ENCODE measurements at places on chromosomes 1 and 21. TPM values are rescaled to one million over a fixed set of nuclear protein-coding genes. Genes with fewer than 3 reads are reported as not detected.

The CAPN8 gene
- 97.2 TPM for total RNA-seq

The CSF3R gene
- 13.7 TPM for total RNA-seq

The FCRL5 gene
- 3.8 TPM for total RNA-seq

The WNT2B gene
- total RNA-seq: 5.6 TPM

The HAO2 gene
- 0.23 TPM for total RNA-seq

The ACTA1 gene
- 9.5 TPM for total RNA-seq

The CCDC27 gene
- total RNA-seq: not detected

The ITGB2 gene
- 35.7 TPM for total RNA-seq

The VSIG8 gene
- total RNA-seq: not detected

The ARHGAP30 gene
- total RNA-seq: 12.1 TPM

The INSRR gene
- total RNA-seq: 0.13 TPM

The KRTAP11-1 gene
- not detected for total RNA-seq

The SYF2 gene
- 39.9 TPM for total RNA-seq

The PRAMEF6 gene
- not detected for total RNA-seq

The TOMM40L gene
- total RNA-seq: 17.5 TPM

- DNase-seq: no peak
Measured at GRCh38 chr1:214419650-214420049, 131.8 kb downstream of the PTPN14 start.

- DNase-seq: no peak
Measured at GRCh38 chr21:46118316-46119143, 20.6 kb downstream of the COL6A2 start.

- no peak for DNase-seq
Measured at GRCh38 chr1:232990176-232991128, 40.0 kb downstream of the NTPCR start.

GRCh38 chr21:36297938-36298572, 21.9 kb upstream of the MORC3 start:
- DNase-seq: peak; percentile 84

- no peak for DNase-seq
Measured at GRCh38 chr1:236079703-236080102, 14.8 kb upstream of the NID1 start.

GRCh38 chr1:228391411-228392020, 15.1 kb downstream of the TRIM11 start:
- no peak for DNase-seq

DNA sequence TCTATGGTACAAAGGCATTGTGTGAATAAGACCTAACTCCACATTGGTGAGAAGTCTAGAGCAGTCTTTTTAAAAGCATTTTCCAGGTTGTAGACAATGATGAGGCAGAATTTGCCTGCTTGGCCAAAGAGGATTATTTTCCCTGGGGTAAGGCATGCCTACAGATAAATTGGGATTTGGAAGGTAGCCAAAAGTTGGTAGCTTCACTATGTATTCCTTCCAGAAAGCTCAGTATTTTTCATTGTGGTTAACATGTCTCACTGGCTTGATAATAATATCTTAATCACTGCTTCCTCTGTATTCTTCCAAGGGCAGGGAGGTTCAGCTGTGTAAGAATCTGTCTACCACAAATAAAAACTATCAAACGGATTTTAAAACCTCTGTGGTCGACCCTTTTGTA, 590.8 kb upstream of the PRMT6 start:
- no peak for DNase-seq

DNA sequence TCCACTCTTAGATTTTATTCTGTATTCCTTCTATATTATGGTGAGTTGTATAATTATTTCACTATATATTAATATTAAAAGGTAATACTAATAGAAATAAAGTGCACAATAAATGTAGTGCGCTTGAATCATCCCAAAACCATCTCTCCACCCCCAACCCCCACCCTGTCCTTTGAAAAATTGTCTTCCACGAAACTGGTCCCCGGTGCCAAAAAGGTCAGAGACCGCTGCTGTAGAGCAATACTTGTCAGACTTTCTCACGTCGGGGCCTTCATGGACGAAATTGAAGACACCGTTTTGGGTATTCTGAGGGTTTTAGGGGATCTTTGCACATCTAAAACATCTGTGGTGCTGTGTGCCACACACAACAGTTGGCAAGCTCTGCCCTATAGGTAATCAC, 19.6 kb downstream of the DYRK1A start:
- no peak for DNase-seq

- no peak for DNase-seq
Measured at GRCh38 chr1:71027991-71028390, 19.6 kb downstream of the PTGER3 start.

DNA sequence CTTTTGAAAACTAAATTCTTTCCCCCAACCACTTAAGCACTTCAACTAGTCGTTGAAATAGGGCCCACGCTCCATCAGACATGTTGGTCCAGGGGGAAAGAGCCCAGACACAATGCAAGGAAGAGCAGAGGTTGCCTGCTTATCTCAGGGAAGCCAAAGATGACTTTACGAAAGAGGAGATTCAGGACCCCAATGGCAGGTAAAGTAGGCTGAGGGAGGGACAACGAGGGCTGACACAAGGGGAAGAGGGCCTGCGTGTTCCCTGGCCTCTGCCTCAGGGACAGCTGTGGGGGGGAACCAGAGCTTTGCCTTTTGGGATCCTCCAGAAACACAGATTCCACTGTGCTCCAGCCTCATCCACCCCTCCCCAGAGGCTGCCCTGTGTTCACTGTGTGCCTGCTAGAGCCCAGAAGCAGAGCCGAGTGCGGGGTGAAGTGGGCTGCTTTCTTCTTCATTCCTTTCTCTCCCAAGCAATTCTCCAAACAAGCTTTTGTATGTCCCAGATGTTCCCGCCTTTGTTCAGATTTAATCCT, 135.5 kb upstream of the GRIK3 start:
- DNase-seq: peak; percentile 1

- no peak for DNase-seq
Measured at GRCh38 chr1:67138813-67139499, 4.2 kb upstream of the C1orf141 start.

DNA sequence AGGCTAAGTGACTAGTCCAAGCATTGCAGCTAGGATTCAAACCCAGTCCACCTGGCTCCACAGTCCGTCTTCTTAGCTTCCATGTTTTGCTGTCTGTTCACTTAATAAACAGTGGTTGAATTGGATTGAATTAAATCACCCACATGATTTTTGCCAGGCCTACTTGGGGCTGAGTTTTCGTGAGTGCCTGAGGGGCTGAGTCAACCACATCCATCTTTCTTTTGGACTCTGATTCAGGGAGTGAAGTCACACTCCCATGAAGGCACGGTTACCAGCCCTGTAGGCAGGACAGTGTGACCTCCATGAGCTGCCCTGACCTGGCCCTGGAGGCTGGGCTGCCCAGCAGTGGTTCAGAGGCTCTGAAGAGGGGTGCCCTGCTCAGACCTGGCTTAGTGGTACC, 123.7 kb downstream of the ACTL8 start:
- DNase-seq: no peak

GRCh38 chr1:36565576-36566501, 83.1 kb upstream of the CSF3R start:
- no peak for DNase-seq

GRCh38 chr1:214717351-214717750, 114.4 kb downstream of the CENPF start:
- no peak for DNase-seq

DNA sequence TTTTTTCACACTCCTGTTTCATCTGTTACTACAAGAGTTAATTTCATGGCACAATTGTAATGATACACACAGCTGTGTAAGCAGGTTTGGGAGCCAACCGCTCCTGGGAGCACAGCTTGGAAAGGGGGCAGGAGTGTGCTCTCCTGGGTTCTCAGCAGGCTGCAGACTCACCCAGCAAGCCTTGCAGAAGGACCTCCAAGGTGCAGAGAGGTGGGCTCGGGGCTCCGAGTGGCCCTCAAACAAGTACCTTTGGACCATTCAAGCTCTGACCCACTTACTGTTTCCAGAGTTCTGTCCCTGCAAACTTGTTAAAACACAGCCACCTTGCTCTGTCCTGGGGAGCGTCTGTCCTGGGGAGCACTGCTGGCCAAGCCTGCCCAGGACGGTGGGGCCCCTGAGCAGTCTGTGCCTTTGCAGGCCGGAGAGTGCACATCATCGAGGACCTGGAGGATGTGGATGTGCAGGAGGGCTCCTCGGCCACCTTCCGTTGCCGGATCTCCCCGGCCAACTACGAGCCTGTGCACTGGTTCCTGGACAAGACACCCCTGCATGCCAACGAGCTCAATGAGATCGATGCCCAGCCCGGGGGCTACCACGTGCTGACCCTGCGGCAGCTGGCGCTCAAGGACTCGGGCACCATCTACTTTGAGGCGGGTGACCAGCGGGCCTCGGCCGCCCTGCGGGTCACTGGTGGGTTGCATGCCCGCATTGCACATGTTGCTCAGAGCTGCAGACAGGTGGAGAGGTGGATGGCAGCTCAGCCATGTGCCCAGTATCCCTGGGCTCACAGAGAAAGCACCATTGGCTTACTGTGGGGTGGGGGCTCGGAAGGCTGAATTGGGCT, 78.0 kb downstream of the OBSCN start:
- DNase-seq: no peak

DNA sequence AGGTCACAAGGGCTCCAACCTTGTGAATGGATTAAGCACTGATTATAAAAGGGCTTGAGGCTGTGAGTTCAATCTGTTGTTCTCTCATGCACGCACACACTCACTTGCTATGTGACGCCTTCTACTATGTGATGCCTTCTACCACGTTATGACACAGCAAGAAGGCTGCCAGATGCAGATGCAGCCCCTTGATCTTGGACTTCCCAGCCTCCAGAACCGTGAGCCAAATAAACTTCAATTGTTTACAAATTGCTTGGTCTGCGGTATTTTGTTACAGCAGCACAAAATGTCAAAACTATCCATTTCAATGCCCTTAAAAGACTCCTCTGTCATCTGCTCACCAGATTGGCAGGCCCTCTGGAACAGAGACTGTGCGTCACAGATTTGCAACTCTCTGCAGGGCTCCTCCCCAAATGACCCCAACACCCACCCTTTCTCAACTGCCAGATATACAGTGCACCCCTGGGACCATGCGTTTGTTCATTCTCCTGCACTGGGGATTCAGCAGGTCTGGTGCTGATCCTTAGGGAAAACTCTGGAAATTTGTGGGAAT, 47.8 kb upstream of the KANK4 start:
- no peak for DNase-seq

- DNase-seq: no peak
Measured at GRCh38 chr1:212771341-212771740, 20.2 kb downstream of the NSL1 start.

DNA sequence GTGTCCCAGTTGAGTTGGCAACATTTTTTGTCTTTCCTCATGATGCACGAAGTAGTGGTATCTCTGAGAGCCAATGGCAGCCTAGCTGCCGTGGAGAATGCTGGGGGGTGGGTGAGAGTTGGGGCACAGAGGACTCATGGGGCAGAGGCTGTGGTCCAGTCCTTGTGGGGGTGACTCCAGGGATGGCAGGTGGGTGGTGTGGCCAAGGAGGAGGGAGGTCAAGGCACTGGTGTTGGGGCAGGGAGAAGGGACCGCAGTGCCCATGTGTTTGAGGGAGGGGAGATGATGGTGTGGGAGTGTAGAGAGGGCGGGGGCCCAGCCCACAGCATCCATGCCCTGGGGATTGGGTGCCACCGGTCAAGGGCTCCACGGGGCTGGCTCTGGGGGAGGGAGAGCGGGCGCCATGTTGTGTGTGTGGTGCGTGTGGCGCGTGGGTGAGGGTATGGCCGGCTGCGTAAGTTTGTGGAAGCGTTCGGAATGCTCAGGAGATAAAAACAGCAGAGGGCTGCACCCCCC, 63.5 kb downstream of the PRKCZ start:
- DNase-seq: no peak

GRCh38 chr1:93399781-93400180, 48.1 kb upstream of the FNBP1L start:
- DNase-seq: no peak

GRCh38 chr1:30310966-30311742, 412.2 kb downstream of the MATN1 start:
- peak; percentile 33 for DNase-seq

DNA sequence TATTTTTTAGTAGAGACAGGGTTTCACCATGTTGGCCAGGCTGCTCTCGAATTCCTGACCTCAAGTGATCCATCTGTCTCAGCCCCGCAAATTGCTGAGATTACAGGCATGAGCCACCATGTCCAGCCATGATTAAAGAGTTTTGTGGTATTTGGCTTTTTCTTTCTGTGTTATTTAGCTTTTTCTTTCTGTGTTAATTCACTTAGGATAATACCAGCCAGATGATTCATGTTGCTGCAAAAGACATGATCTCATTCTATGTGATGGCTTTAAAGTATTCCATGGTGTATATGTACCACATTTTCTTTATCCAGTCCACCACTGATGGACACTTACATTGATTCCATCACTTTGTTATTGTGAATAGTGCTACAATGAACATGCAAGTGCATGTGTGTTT, 1135.2 kb downstream of the AMY1C start:
- no peak for DNase-seq

GRCh38 chr1:157137408-157138219, 581 bp downstream of the ETV3 start:
- no peak for DNase-seq

DNA sequence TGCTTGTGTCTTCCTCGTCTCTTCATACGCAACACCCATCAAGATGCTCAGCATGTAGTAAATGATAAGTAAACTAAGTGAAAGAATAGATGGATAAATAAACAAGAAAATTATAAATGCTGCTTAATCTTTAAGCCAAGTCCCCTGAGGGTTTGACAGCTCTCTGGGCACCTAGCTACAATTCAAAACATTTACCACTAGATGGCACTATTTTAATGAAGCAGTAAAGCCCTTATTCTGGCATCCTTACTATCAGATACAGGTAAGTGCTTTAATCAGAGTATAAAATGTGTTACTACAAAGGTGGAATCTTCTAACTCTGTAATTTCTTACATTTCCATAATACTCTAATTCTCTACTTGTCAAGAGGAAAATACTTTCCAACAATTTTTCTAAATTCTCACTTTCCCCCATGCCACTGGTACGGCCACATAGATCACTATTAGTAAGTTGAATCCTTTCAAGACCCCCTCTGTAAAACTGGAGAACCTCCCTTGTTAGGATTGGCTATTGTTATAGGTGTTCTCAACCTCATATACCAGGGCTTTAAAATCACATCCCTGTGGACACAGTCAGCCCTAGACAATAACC, 137.8 kb downstream of the BARHL2 start:
- no peak for DNase-seq

DNA sequence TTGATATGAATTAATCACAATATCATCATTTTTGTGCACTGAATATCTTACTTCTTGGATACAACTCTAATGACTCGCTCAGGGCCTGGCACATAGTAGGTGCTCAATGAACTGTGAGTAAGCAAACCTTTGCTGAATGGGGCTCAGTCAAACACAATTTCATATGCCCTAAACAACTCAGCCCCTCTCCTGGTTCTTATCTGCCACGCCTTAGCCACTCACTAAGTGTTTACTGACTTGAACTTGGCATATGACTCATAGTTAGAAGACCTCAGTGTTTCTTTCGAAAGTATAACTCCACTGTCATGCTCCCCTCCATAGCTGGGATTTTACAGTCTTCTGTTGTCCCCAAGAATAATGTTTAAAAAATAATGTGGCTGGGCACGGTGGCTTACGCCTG, 4.8 kb upstream of the IFNLR1 start:
- no peak for DNase-seq

DNA sequence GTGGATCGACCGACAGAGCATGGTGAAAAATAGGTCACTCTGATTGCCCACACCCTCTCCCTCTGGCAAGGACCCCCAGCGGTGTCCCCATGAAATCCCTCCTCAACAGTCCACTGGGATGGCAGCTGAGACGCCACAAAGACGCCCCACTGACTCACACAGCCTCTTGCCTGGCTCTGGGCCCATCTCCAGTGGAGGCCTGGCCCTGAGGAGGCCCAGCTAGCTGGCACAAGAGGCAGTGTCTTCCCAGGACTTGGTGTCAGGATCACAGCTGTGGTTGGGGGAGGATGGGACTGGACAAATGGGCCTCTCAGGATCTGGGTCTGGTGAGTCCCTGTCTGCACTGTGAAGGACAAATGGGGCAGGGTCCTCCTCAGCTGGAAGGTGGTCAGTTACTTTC, 4.6 kb downstream of the ALX3 start:
- no peak for DNase-seq
